ENCODE measurements at places on chromosomes 6 and 20.

DNA sequence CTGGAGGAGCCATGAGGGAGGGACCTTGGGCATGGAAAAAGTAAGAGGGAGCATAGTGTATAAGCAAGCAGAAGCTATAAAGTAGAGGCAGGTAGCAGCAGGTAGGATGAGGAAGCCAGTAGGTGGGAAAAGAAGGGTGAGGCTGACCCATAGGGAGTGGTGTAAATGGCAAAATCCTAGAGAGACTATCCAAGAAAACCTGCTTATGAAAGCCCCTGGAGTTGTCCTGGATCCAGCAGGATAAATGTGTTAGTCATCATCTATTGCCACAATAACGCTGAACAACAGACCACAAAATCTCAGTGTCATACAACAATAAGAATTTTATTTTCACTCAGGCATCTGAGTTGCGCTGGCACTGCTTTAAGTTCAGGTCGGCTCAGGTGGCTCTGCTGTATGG, 30.2 kb downstream of the CHD6 start:
- no peak for DNase-seq

GRCh38 chr20:35395728-35396127, 16.0 kb downstream of the UQCC1 start:
- DNase-seq: no peak

DNA sequence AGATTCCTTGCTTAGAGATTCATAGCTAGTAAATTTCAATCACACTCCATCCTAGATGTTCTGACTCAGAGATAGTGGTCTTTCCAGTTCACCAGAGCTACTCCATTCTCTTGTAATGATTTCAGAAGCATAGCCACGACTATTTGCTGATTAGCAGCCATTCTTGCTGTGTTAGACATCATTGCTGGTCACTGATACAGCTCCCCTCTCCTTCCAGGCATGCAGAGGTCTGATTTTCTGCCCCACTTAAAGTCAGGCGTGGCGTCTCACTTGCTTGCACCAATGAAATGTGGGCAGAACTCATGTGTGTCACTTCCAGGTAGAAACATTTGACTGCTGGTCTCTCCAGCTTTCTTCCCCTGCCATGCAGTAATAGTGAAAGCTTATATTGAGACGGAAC, 168.9 kb upstream of the JARID2 start:
- DNase-seq: no peak

- DNase-seq: no peak
Observed at GRCh38 chr6:139801571-139802321, 427.3 kb upstream of the CITED2 start.

DNA sequence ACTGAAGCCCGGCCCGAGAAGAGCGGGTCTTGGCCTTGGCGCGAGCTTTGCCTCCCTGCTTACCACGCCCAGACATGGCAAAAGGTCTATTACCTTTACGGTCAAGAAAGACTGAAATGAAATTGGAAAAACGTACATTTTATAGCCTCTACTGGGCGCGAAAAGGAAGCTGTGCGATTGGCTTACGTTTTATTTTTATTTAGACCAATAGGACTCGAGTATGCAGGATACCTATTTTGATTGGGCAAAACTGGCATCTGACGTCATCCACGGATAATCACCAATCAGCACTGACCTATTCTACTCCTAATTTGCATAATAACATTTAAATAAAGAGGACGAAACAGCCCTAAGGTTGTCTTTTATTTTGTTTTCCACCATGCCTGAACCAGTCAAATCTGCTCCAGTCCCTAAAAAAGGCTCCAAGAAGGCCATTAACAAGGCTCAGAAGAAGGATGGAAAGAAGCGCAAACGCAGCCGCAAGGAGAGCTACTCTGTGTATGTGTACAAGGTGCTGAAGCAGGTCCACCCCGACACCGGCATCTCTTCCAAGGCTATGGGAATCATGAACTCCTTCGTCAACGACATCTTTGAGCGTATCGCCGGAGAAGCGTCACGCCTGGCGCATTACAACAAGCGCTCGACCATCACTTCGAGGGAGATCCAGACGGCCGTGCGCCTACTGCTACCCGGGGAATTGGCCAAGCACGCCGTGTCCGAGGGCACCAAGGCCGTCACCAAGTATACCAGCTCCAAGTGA, 97.4 kb downstream of the OR2B2 start:
- peak; percentile 83 for DNase-seq

DNA sequence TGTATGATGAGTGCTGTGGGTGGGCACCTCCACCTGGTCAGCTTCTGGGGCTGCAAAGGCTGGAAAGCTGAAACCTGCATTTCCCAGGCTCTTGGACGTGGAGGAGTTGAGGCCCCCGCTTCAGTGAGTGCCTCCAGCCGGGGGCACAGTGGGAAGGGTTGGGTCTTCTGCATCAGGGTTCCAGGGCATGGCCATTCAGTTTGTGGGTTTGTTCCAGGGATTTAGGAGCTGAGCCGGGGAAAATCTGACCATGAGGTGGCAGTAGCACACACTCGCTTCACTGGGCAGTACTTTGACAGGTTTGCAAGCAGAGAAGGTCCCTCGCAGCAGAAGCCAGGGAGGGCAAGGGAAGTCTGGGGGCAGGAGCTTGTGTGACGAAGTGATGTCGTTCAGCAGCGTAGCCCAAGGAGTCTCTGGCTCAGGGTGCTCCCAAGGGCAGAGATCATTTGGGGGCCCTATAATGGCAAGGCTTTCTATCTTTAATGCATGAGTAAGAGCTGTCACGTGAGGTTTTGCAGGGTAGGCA, 69.5 kb upstream of the SULF2 start:
- no peak for DNase-seq

GRCh38 chr6:112310439-112311125, 36.5 kb upstream of the RFPL4B start:
- DNase-seq: no peak

GRCh38 chr6:3653528-3654070, 97.9 kb downstream of the PXDC1 start:
- no peak for DNase-seq

DNA sequence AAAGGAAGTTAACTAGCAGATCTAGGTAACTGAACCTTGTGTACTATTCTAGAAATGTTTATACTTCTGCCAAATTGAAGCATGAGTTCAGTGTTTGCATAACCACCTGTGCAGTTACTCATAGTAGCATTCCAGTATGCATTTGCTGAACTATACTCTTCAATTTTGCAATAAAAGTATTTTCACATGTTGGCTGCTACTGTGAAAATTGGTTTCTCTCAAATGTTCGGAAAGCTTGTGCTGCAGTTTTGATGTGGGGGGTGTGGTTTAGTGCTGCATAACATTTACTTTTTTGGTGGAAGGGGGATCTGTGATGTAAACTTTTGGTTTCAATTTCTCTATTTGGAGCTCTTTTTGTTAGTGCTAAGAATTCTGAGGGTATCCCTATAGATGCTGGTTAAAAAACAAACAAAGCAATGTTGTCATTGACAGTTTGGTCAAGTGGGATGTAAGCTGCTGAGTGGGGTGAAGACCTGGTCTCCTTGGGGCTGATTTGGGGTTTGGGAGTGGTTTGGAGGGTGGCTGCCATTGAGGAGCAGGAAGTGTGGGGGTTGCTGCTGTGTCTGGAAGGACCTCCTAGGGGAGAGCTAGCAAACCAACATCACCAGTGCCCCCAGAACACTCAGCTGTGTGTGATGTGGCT, 87.8 kb downstream of the CARMIL1 start:
- DNase-seq: no peak

DNA sequence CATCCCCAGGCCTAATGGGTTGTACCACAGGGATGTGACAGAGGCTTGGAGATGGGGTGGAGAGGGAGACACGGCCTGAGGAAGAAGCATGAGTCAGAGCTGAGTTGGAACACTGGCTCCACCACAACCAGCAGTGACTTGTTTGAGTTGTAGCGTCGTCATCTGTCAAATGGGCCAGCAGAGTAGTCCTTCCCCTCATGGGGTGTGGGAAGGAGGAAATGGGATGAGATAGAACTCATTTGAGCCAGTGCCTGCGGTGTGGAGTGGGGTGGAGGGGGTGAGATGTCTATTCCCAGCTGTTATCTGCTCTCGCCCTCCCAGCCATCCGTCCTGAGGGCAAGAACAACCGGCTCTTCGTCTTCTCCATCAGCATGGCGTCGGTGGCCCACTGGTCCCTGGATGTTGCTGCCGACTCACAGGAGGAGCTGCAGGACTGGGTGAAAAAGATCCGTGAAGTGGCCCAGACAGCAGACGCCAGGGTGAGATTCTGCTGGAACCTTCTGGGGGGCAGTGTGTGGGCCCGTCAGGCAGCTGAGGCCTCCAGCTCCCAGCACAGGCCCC, 32.5 kb downstream of the PLCG1 start:
- DNase-seq: peak; percentile 26

GRCh38 chr6:89239338-89239737, 22.2 kb upstream of the GABRR1 start:
- DNase-seq: no peak

DNA sequence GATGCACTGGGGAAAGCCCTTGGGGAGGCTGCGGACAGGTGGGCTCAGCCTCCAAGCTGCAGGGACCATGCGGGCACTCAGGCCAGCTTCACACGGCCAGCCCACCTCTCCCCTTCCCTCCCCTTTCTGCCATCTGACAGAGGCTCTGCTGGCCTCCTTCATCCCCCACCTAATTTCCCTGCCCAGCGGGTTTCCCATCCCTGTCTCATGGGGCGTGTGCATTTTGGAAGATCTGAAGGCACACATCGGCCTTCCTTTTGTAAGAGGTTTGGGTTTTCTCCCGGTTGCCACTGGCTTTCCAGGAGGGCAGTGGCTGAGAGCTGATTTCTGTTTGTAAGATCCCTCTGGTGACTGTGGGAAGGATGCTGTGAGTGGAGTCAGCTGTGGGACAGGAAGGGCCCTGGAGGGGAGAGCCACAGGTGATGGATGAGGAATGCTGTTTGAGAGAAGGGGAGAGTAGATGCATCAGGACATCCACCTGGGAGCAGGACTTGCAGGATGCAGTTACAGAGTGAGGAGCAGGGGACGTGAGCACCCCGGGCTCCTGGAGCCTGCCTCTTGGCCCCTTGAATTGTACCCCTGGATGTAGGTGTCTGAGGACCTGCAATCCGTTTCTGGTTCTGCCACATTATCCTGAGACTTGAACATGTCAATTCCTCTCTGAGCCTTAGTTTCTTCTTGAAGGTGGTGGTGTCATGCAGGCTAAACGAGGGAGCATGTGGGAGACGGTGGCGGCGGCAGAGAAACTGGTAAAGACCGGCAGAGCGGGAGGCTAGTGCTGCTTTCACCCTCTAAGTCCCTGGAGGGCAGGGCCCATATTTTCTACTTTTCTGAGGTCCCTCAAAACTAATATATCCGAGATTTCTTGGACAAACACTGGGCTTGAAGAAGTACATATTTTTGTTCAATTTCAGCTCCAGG, 5.9 kb upstream of the TUBB1 start:
- DNase-seq: no peak

DNA sequence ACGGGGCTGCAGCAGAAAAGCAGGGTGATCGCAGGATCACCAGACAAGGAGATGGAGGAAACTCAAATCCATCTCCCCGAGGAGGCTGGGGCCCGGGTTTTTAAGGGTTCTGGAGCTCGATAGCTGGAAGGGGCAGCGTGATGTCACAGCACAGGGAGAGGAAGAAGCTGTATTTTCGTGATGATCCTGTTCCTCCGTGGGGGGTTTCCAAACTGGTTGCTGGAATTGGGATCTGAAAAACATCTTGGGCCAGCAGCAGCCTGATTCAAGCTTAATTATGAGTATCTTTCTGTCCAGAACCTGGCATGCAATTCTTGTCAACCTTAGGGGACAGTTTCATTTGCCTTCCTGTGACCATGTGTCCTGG, 4.1 kb downstream of the CST7 start:
- no peak for DNase-seq

- no peak for DNase-seq
Observed at GRCh38 chr6:158568549-158568948, 8.7 kb downstream of the TMEM181 start.

DNA sequence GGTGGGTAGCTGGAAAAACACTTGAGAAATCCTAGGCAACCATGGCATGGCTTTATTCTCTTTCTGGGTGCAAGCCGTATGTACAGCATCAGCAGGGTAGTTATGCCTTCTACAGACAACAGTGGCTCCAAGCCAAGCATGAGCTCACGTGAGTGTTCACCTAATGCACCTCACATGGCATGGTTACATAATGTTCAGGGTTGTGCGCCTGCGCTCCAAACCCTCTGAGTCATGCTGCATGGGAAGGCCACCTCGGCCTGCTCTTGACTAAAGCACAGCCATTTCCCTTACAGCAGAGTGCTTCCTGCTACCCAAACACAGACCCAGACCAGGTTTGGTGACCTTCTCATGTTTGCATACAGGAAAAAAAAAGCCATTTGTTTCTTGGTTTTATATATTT, 96.2 kb downstream of the VIP start:
- DNase-seq: no peak

- DNase-seq: no peak
Observed at GRCh38 chr20:47487175-47487917, 14.3 kb upstream of the NCOA3 start.

DNA sequence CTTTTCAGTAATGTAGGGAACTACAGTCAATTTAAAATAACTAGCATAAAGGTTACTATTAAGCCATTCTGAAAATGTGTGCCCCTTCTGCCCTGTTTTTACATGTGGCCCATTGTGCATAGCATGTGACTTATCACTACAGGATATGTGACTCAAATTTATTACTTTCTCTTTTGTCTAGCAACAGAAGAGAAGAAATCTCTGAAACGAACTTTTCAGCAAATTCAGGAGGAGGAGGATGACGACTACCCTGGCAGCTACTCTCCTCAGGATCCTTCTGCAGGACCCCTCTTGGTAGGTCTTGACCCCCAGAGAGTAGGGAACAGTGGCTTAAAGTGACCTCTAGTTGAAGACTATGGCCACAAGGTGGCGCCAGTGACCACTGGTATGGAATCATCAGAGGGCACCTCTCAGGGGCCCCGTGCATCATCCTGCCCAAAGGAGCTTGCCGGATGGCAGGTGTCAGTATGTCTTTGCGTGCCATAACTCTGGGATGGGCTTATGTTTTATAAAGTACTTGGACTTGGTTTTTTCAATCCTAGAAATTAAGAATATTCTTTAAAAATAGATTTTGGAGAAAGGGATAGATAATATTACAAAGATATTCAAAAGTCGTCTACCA, 23.9 kb downstream of the RPRD1B start:
- peak; percentile 83 for DNase-seq

DNA sequence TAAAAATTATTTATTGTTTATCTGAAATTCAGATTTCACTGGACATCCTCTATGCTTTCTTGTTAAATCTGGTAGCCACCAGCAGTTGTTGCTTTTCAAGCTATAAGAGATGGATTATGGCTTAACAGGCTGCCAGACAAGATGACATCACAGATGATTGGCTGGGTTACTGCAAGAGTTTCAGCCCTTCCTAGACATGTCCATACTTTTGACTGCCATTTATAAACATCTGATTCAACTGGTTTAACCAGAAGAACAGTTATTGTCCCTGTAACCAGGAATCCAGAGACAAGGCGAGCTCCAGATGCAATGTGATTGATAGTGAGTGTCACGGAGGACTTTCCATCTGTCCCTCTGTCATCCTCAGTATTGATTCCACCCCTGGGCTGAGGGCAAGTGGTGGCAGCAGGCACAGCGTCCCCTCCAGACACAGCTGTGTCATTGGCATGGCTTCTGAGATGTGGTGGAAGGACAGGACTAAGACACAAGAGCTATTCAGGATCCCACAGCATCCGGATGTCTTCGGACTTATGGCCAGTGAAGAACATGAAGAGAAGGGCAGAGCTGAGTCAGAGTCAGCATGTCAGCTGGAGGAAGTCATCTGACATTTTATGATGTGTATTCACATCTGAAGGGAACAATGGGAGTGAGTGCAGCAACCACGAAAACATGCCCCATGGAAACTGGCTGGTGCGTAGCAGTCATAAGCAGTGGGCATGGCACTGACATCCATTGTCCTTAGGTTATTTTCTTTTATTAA, 284.5 kb upstream of the CDYL start:
- DNase-seq: no peak

Measured in right forelimb (tissue), 1 donor.